ENCODE measurements at places on chromosomes 1 and 21.

GRCh38 chr1:224317383-224318045, 12.5 kb downstream of the NVL start:
- DNase-seq = no peak

DNA sequence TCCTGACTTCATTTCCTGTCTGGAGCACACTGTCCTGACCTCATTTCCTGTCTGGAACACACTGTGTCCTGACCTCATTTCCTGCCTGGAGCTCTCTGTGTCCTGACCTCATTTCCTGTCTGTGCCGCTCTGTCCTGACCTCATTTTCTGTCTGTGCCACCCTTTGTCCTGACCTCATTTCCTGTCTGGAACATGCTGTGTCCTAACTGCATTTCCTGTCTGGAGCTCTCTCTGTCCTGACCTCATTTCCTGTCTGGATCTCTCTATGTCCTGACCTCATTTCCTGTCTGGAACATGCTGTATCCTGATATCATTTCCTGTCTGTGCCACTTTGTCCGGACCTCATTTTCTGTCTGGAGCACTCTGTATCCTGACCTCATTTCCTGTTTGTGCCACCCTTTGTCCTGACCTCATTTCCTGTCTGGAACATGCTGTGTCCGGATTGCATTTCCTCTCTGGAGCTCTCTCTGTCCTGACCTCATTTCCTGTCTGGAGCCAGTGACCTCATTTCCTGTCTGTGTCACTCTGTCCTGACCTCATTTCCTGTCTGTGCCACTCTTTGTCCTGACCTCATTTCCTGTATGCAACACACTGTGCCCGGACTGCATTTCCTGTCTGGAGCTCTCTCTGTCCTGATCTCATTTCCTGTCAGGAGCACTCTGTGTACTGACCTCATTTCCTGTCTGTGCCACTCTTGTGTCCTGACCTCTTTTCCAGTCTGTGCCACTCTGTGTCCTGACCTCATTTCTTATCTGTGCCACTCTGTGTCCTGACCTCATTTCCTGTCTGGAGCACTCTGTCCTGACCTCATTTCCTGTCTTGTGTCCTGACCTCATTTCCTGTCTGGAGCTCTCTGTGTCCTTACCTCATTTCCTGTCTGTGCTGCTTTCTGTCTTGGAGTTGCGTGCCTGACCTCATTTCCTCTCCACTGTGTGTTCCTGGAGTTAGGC, 27.6 kb downstream of the SKI start:
- DNase-seq = peak; percentile 22

DNA sequence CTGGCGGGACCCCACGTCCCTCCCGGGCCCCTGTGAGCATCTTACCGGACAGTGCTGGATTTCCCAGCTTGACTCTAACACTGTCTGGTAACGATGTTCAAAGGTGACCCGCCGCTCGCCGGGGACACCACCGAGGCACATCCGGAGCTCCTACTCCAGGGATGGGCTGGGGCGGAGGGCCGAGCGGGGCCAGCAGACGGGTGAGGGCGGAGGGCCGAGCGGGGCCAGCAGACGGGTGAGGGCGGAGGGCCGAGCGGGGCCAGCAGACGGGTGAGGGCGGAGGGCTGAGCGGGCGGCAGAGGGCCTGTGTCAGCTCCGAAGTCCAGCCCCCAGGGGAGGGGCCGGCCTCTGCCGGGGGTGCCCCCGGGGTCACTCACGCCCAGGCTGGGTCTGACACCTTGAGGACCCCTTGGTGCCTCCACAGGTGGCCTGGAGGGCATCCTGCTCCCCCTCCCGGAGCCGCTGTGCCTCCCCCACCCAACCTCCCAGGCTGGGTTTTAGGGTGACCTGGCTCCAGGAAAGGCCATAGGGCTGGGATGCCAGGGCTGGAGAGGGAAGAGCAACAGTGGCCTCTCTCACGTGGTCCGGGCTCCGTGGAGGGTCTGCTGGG, 5.7 kb upstream of the TTLL10 start:
- no peak for DNase-seq

GRCh38 chr1:203500279-203500678, 6.3 kb downstream of the OPTC start:
- DNase-seq = no peak

DNA sequence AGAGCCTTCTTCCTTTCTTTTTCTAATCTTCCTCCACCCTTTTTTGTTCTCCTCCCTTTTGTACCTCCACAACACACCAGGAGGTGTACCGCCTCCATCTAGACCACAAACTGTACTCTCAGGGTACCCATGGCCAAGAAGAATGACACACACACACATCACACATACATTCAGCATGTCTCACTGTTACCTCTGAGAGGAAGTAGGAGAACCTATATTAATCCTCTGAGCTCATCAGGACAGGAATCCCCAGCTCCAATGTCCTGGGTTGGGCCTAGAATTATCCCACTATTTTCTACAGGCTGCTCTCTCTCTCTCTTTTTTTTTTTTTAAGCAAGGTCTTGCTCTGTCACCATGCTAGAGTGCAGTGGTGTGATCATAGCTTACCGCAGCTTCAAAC, 36.7 kb downstream of the ATP2B4 start:
- peak; percentile 98 for DNase-seq
